ENCODE measurements at places on chromosomes 6 and 20. TPM values are rescaled to one million over a fixed set of nuclear protein-coding genes. Genes with fewer than 3 reads are reported as not detected.

GRCh38 chr6:36308514-36308913 is 28.2 kb downstream of the BNIP5 start:
- DNase-seq, result no peak

ELOVL4 gene
- 3.7 TPM for polyA plus RNA-seq

GSTA1 gene
- polyA plus RNA-seq, result 1.2 TPM

DNA sequence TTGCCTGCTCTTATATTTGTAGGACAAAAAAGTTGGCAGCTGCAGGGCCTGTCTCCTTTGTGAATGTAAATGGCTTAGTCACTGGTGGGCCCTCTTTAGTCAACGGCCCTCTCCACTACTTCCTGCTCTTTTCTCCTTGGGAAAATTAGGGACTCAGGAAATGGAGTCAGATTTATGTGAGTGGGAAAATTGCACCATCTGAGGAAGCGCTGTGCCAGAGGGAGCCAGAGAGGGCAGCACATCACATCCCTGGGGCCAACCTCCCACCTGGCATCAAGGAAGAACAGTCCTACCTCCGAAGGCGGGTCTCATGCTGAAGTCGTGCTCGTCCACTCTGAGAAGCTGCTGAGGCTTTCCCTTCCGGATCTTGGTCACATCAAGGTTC is 15.6 kb downstream of the GABRR2 start:
- no peak for DNase-seq

DNA sequence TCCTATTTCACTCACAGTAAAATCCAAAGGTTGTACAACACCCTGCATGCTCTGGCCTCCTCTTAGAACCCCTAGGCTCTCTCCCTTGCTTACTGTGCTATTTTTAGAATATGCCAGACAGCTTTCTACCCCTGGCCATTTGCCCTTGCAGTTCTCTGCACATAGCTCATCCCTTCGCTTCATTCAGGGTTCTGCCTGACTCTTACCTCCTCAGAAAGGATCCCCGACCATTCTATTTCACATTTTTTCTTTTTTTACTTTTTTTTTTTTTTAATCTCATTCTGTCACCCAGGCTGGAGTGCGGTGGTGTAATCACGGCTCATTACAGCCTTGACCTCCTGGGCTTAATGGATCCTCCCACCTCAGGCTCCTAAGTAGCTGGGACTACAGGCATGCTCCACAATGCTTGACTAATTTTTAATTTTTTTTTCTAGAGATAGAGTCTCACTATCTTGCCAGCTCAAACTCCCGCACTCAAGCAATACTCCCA is 33.6 kb downstream of the COMMD7 start:
- DNase-seq, result no peak

DNA sequence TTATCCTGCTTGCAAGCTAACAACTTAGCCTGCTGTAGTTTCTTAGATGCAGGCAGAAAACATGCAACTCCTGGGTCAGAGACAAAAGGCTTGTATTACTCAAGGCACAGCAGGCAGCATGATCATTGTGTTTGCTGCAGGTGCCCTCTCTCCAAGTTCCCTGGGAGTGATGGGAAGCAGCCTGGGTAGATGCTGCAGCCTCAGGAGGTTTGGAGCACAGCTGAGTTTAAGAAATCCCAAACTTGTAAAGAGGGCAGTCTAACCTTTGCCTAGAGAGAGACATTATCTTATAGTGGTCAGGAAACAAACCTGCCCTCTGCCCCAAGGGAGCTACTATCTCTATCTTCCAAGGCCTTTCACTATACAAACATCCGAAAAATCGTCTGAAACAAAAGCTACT is 61.1 kb downstream of the PFDN4 start:
- DNase-seq, result no peak

RAE1 gene
- 55.7 TPM for polyA plus RNA-seq

DNA sequence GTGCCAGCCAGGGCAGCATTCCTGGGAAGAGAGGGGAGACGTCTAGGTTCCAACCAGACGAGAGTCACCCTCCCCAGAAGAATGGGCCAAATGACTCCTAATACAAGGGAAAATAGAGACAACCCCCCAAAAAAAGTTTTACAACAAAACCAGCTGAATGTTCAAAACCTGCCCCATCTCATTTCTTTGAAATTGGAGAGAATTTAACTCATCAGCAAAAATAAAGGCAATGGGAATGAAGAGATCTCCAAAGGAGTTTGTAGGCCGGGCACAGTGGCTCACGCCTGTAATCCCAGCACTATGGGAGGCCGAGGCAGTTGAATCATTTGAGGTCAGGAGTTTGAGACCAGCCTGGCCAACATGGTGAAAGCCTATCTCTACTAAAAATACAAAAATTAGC is 9.7 kb upstream of the EMILIN3 start:
- no peak for DNase-seq

DEFB127 gene
- not detected for polyA plus RNA-seq
